ENCODE measurements at places on chromosomes 2 and 18. TPM values are rescaled to one million over a fixed set of nuclear protein-coding genes. Genes with fewer than 3 reads are reported as not detected.

GRCh38 chr2:45674035-45674816 is 22.8 kb downstream of the PRKCE start:
- DNase-seq = no peak

- no peak for DNase-seq
Observed at GRCh38 chr18:7319161-7319560, 88.3 kb downstream of the LRRC30 start.

DNA sequence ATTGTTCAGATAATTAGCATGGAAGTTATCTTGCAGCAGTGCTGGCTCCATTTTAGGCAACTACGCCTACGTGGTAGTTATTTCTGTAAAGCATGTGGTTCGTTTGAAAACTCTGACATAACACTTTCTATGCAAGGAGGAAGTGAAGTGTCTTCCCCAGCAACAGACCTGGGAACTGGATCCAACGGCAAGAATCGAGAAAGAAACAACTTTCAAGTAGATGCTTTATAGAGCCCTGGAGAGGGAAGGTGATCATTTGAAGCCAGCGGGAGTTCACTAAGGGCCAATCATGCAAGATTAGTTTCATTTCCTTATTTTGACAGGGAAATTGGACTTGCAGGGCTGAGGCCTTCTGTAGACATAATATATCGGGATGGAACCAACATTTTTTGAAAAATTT is 218.3 kb downstream of the ACKR3 start:
- DNase-seq = no peak

DNA sequence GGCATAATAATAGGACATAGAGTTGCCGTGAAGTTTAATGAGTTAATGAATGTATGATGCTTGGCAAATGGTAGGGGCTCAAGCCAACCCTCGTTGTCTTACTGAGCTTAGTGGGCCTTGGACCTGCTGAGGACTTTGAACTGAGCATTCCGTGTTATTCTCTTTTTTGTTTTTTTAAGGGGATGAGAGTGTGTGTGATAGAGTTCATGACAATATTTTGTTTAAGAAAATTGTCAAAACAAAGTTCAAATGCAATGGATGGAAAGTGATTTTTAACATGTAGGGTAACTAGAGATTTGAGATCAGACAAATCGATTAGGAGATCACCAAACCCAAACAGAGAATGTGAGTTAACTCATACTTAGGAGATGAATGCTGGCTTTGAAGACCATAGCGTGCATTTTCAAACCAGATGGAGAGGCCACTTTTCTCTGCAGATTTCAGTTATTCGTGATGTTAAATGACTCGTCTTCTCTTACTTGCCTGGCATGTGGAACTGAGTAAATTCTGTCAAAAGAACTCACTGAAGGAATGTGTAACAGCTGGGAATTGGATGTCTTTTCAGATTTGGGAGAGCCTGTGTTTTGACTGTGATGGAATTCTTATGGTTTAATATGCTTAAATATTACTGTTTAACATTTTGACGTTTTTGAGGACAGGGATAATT is 88.7 kb downstream of the NEDD4L start:
- DNase-seq = no peak

- no peak for DNase-seq
Observed at GRCh38 chr2:88187927-88188326, 17.8 kb downstream of the THNSL2 start.

Gene EGR4
- total RNA-seq = not detected

Gene SNORC
- 2.3 TPM for total RNA-seq

DNA sequence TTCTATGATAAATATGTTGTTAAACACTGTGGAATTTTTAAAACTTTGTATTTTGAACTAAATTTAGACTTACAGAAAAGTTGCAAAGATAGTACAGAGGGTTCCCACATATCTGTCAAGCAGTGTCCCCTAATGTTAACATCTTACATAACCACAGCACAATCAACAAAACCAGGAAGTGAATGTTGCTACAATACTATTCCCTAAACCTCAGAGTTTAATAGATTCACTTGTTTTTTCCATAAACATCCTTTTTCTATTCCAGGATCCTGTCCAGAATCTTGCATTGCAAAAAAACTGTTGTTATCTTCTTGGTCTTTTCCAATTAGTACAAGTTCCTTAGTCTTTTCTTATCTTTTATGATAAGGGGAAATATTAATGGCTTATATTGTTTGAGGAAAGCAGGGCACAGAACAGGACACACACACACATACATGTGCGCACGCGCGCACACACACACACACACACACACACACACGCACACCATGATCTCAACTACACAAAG is 251.1 kb upstream of the TRIB2 start:
- DNase-seq = no peak

Gene POTEJ
- not detected for total RNA-seq

- no peak for DNase-seq
Observed at GRCh38 chr2:217710211-217710765, 292.5 kb downstream of the TNS1 start.

Gene FBLN7
- 0.71 TPM for total RNA-seq

GRCh38 chr2:117553448-117553847 is 261.0 kb upstream of the DDX18 start:
- DNase-seq = no peak

Gene OTOF
- total RNA-seq = 0.20 TPM

DNA sequence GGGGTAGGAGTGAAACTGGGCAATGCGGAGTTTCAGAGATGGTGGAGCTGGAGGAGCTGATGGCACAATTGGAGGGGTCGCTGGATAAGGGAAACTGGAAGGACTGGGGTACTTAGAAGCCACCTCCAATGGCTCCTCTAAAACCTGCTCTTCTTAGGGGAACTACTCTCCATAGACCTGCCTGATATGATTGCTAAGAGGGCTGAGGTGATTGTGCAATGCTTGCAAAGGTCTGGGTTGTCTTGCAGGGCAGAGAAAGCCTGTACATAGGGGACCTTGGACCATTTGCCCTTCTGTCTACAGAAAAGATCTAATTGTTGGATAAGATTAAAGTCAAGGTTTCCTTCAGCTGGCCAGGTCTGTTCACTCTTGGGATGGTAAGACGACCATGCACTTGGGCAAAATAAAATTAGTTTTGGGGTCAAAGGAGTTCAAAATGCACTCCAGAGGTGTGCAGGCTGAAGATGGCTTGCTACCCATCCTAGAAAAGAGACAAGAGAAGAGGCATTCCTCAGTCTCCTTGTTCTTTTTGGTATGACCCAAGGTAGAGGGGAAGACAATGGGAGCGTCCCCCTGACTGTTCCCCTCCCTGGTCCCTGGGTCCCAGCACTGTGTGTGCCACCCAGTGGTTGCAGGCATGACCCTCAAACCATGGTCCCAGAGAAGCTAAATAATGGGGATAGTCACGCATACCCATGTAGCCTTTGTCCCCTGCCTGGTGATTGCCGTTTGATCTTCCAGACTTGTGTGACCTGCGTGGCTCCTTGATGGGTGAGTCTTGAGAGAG is 41.1 kb downstream of the STK17B start:
- no peak for DNase-seq

DNA sequence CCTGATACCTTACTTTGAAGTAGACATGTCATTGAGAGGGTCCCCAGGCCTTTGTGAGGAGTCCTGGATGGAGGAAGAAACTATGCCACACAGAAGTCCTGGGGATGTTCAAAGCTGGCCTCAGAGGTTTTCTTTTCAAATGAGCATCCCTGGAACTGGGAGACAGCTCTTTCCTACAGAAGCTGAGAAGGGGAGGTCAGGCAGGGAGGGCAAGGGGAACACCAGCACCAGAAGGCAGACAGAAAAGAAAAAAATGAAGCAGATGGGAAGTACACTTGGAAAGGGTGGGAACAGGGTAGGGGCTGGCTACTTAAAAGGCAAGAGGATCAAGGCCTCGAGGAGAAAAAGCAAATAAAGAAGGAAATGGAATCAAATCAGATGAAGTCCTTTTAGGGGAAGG is 120.0 kb downstream of the FMNL2 start:
- DNase-seq = no peak

DNA sequence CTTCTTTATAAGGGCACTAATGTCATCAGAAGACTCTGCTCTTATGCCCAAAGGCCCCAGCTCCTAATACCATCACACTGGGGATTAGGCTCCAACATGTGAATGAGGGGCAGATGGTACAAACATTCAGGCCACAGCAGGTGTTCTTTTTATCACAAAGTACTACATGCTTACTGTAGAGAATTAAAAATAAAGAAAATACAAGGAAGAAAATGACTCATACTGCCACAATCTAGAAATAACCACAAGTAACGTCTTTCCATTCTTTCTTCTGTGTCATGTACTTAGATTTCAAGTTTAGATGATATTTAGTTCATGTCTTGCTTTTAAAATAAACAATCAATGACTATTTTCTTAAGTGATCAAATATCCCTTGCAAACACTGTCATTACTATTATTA is 100.3 kb upstream of the NEDD4L start:
- no peak for DNase-seq

Gene DSC2
- 12.4 TPM for total RNA-seq

Gene MBD1
- total RNA-seq = 27.2 TPM

DNA sequence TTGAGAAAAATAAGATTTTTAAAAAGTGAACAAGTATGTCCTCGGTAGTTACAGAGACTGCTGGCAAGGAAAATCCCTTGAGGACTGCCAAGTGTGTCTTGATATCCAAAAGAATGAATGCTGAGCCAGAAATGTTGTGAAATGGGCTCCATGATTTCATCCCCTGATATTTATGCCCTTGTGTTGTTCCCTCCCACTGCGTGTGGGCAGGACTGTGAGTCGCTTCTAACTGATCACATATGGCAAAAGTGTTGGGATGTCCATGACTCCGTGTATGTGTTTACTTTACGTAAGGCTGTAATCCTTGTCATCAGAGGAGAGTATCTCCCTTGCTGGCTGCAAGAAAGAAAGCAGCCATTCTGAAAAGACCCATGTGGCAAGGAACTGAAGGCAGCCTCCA is 285.1 kb downstream of the SS18 start:
- no peak for DNase-seq

GRCh38 chr2:237695201-237695780 is 67.9 kb downstream of the LRRFIP1 start:
- peak; percentile 12 for DNase-seq

GRCh38 chr2:10223471-10223870 is 79.2 kb upstream of the HPCAL1 start:
- peak; percentile 43 for DNase-seq

- DNase-seq = no peak
Observed at GRCh38 chr2:230929381-230930148, 4.5 kb upstream of the GPR55 start.

Gene NETO1
- 0.88 TPM for total RNA-seq

- DNase-seq = no peak
Observed at GRCh38 chr2:197261808-197262226, 48.8 kb downstream of the ANKRD44 start.

Gene PLCL1
- total RNA-seq = 0.46 TPM

DNA sequence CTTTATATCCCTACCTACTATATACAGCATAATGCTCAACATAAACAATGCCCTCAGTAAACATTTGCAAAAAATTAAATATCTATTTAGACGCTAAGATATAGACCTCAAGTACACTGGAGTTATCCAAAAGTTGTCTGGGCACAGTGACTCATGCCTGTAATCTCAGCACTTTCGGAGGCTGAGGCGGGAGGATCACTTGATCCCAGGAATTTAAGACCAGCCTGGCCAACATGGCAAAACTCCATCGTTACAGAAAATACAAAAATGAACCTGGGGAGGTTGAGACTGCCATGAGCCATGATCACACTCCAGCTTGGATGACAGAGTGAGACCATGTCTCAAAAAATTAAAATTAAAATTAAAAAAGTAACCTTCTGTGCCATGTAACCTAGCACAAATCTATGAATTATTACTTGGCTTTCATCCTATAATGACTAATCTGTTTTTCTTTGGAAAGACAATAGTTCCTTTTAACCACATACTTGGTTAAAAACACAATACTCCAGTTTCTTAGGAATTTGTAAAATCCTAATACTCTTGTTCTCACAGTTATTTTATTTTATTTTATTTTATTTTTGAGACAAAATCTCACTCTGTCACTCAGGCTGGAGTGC is 6.7 kb upstream of the TNFAIP6 start:
- DNase-seq = no peak

- DNase-seq = peak; percentile 52
Observed at GRCh38 chr2:24359129-24360049, 947 bp downstream of the ITSN2 start.

- no peak for DNase-seq
Observed at GRCh38 chr18:45666520-45666919, 51.2 kb downstream of the SLC14A2 start.

Gene GREB1
- 5.5 TPM for total RNA-seq
